ENCODE measurements at places on chromosomes 4 and X. TPM values are rescaled to one million over a fixed set of nuclear protein-coding genes. Genes with fewer than 3 reads are reported as not detected.

LSM6 gene
- total RNA-seq = 32.6 TPM

USP53 gene
- 102 TPM for total RNA-seq

ATOH1 gene
- not detected for total RNA-seq

HMX1 gene
- total RNA-seq = not detected

MAGEA2 gene
- not detected for total RNA-seq

TCEAL4 gene
- 57.0 TPM for total RNA-seq

GAGE2A gene
- total RNA-seq = not detected

MAGEB1 gene
- not detected for total RNA-seq

ARR3 gene
- not detected for total RNA-seq

MAP7D3 gene
- total RNA-seq = 19.0 TPM

PFKFB1 gene
- total RNA-seq = not detected

STPG2 gene
- total RNA-seq = under 0.01 TPM

XAGE1A gene
- not detected for total RNA-seq
